Transverse colon (tissue), 4 donors: ENCODE measurements at places on chromosomes 5 and 9.

DNA sequence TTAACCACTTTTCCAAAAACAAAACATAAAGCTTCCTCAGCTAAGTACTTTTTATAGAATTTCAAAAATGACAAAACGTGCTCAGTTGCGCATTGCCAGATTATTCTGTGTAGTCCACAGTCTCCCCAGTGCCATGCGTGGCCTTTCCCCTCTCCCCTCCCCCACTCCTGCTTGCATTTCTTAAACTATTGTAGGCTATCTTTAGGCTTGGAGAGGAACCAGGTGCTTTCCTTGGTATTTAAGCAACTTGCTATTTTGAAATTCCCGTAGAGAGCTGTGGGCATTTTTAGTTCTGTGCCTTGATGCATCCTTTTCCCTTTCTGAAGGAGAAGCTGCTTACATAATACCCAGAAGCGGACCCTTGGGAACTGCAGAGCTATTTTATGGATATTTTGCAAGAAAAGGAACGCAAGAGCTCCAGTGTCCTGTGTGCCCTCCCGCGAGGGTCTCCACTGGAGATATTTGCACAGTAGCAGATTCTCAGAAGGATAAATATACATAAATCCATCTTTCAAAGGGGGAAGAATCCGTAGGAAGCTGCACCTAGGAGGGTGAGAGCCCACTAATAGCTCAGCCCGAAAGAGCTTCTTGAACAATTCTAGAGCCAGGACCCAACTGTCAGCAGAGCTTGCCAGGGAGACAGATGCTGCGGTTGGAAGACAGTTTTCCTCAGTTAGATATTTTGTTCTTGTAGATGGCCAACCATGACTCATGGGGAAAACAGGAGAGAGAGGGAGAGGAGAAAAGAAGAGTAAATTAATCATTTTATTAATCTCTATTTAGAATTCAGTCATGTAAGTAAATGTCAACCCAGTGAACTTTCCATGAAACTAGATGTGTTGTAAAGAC is 1298.3 kb upstream of the WWC1 start:
- H3K36me3 ChIP-seq: no peaks in the 10 kb centered on the region
- no peak overlapping the region for H3K4me3 ChIP-seq
- no peaks in the 10 kb centered on the region for H3K27me3 ChIP-seq
- peak overlapping the region; percentile 63 for H3K27ac ChIP-seq

DNA sequence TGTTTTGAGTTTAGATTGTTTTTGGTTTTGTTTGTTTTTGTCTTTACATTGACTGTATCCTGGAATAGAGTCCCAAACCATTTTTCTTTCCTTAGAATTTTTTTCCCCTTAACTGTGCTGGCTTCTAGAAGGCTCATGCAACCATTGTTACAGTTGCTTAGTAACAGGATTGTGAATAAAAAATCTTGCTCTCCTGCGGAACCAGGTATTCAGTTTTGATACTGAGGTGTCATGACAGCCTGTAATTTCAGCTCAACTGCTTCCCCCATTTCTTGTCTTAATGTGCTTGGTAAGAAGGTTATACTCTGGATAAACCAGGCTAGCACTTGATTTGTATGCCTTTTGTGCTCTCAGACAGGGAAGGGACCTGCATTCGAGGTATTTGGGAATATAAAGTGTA is 42.1 kb downstream of the FOCAD start:
- H3K4me3 ChIP-seq: no peak overlapping the region
- no peaks in the 10 kb centered on the region for H3K27me3 ChIP-seq

DNA sequence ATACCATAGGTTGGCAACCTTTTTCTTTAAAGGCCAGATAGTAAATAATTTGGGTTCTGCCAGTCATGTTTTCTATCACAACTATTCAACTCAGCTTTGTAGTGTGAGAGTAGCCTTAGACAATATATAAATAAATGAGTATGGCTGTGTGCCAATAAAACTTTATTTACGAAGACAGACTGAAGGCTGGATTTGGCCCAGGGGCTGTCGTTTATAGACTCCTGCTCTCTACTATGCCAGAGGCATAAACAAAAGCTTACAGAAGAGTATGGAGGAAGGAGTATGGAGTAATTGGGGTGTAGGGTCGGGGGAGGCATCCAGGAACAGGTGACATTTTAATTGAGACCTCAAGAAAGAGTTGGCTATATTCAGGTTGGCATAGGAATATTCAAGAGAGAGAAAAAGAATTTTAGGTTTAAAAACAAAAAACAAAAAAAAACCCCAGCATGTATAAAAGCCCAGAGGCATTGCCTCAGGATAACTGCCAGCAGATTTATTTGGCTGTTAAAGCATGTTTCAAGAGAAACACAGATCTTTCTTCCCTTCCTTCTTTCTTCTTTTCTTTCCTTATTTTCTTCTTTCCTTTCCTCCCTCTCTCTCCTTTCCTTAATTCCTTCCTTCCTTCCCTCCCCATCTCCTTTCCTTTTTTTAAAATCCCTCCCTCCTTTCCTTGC is 39.9 kb downstream of the SLIT3 start:
- H3K4me3 ChIP-seq: no peak overlapping the region
- no peak overlapping the region for H3K27ac ChIP-seq
- H3K36me3 ChIP-seq: no peaks in the 10 kb centered on the region
- H3K4me1 ChIP-seq: no peaks in the 10 kb centered on the region
- H3K27me3 ChIP-seq: no peaks in the 10 kb centered on the region

GRCh38 chr9:18478501-18479361 is 4.8 kb downstream of the ADAMTSL1 start:
- no peak overlapping the region for H3K27ac ChIP-seq
- H3K27me3 ChIP-seq: no peaks in the 10 kb centered on the region
- no peak overlapping the region for H3K4me3 ChIP-seq
- no peak for DNase-seq
- H3K36me3 ChIP-seq: no peaks in the 10 kb centered on the region
- H3K4me1 ChIP-seq: peaks cover 9% of the 10 kb centered on the region

DNA sequence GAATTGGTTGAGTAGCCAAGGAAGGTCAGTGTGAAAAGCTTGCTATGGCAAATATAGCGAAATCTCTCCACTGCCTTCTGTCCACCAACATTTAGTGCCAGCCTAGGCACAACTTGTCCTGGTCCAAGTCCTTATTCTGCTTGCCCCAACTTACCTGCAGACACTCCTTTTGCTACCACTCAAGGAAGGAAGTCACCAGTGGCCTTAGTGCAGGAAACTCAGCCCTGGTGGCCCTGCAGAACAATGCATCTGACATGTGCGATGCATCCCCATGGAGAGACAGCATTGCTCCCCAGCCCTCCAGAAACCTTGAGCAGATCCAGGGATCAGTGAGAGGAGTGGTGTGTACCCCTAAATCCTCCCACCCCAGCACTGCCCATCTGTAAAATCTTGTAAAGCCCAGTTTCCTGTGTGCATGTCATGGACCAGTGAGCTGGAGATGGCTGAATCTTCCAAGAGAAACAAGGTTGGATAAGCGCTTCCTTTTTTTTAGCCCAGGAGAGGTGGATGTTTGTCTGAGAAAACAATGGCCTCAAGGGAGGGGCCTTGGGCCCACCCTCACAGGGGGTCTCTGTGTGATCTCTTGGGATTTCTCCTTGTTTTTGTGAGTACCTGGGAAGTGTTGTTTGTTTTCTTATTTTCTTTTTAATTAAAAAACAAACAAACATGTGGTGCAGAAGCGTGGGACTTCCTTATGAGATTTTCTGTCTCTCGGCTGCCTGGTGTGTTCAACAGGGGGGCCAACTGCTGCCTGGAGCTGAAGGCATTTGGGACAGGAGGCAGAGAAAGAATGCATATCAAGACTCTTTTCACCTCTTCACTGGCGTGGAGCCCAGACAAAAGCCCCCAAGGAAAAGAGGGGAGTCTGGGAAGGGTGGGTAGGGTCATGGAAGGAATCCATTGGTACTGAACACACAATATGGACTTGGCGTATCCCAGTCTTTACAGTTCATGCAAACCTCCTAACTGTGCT is 3.6 kb downstream of the FOXI1 start:
- H3K27me3 ChIP-seq: no peaks in the 10 kb centered on the region
- H3K4me1 ChIP-seq: no peaks in the 10 kb centered on the region
- no peaks in the 10 kb centered on the region for H3K36me3 ChIP-seq
- no peak for DNase-seq
- no peak overlapping the region for H3K4me3 ChIP-seq

GRCh38 chr5:43042176-43042625 is 2.1 kb upstream of the ANXA2R start:
- peak; percentile 79 for DNase-seq
- peaks cover 52% of the 10 kb centered on the region for H3K4me1 ChIP-seq

DNA sequence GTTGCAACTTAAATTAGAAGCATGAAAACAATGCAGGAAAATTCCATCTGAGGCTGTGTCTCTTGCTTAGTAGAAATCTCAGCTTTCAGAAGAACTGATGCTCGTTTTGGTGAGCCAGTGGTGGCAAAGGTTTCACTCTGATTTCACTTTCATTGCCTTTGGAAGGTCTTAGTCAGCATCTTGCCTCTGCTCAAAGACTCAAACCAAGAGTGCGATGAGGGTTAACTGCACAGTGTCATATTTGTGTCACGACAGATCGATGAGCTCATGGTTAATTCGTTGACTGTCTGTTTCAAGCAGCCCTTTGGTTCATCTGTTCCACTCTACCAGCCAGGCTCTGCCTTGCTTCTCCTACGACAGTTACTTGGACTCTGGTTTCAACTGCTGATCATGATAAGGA is 331.3 kb upstream of the KIF2A start:
- no peaks in the 10 kb centered on the region for H3K36me3 ChIP-seq
- no peaks in the 10 kb centered on the region for H3K27me3 ChIP-seq
- H3K27ac ChIP-seq: no peak overlapping the region
- H3K4me1 ChIP-seq: no peaks in the 10 kb centered on the region

DNA sequence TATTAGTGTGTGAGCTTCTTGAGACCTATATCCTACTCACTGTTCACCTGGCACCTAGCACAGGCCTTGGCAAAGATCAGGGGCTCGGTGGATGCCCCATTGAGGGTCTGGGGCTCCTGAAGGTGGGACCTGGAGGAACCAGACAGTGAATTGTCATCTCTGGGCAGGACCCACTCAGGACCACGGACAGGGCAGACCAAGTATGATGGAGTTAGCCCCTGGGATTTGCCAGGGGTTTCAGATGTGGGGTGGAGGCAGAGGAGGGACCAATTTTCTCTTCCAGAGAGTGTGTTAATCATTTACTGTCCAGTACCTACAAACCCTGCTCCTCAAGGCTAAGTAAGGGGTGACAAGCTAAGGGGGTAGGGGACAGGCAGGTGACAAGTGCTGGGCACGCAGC is 29.3 kb upstream of the TBC1D2 start:
- peaks cover 9% of the 10 kb centered on the region for H3K27me3 ChIP-seq
- H3K4me3 ChIP-seq: no peak overlapping the region
- H3K4me1 ChIP-seq: no peaks in the 10 kb centered on the region
- H3K36me3 ChIP-seq: no peaks in the 10 kb centered on the region

DNA sequence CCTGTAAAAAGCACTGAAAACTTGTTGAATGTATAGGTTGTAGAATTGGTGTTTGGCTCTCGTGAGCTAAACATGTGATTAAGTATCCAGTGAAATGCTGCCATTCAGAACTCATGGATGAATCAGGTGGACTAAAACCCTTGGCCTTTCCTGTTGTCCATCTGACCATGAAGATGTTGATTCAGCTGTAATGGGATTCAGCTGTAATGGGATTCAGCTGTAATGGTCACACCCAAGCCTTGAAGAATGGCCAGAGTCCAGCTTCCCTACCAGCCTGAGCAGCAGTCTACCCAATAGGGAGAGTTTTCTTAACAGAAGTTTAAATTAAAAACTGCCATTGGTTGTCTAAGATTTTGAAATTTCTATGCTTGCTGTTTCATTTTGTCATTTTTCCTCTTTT is 18.1 kb downstream of the MAMDC2 start:
- peak overlapping the region; percentile 84 for H3K27ac ChIP-seq
- no peaks in the 10 kb centered on the region for H3K36me3 ChIP-seq
- DNase-seq: no peak
- peaks cover 4% of the 10 kb centered on the region for H3K4me1 ChIP-seq
- H3K27me3 ChIP-seq: no peaks in the 10 kb centered on the region
- no peak overlapping the region for H3K4me3 ChIP-seq

DNA sequence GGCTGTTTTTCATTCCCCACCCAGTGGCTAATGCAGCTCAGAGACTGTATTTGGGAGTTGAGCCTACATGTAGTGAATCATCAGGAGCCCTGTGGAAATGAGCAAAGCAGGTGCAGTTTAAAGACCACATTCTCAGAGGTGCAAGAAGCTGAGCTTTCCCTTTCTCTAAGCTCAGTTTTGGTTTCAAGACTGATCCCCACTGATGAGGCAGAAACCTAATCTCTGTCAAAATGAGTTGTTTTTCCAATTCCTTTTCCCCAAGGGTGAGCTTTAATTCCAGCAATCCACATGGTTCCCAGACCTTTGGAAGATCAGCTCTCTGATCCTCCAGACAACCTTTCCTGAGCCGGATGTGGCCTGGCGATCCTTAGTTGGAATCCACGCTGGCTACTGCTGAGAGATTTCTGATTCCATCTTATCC is 420.5 kb downstream of the EBF1 start:
- H3K27ac ChIP-seq: no peak overlapping the region
- no peak for DNase-seq
- H3K4me1 ChIP-seq: no peaks in the 10 kb centered on the region

DNA sequence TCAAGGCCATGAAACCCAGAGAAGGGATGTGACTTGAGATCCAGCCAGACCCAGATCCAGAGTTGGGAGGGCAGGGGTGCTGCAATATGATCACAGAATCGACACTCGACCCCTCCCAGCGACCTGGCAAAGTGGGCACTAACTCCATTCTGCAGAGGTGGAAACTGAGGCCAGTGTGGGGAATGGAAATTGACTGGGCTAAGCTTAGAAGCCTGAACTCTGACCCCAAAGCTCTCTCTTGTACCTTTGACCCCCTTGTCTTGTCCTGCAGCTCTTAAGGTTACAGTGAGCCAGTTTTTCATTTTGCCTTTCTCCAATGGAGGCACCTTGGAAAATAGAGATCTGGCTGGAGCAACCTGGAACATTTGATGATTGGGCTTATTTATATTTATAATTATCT is 14.5 kb upstream of the ERGIC1 start:
- H3K27me3 ChIP-seq: no peaks in the 10 kb centered on the region
- H3K36me3 ChIP-seq: no peaks in the 10 kb centered on the region
- no peak overlapping the region for H3K27ac ChIP-seq

GRCh38 chr9:82531795-82532194 is 531.1 kb downstream of the RASEF start:
- H3K4me1 ChIP-seq: no peaks in the 10 kb centered on the region
- no peaks in the 10 kb centered on the region for H3K36me3 ChIP-seq
- no peak overlapping the region for H3K4me3 ChIP-seq
- H3K27ac ChIP-seq: no peak overlapping the region
- no peaks in the 10 kb centered on the region for H3K27me3 ChIP-seq
- no peak for DNase-seq
